Tibial nerve (tissue), 4 donors: ENCODE measurements at places on chromosomes 2 and 18. TPM values are rescaled to one million over a fixed set of nuclear protein-coding genes. Genes with fewer than 3 reads are reported as not detected.

DNA sequence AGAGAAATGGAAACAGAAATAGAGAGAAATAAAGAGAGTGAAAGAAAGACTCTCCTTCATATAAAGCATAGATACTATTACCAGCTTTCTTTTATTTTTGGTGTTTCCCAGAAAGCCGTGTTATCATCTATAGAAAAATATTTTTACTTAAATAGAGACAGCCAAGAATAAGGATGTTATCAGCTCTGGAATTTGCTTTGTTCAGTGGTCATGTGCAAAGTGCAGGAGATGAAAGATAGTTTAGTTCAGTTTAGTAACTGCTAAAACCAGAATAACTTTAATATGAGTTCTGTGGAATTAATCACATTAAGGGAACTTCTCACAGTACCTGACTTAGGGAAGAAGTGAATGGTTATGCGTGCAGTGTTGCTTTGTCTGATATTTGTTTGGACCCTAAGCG lies 140.4 kb downstream of the CALCRL start:
- H3K4me1 ChIP-seq, result no peaks in the 10 kb centered on the region
- no peaks in the 10 kb centered on the region for H3K27me3 ChIP-seq
- no peak overlapping the region for H3K4me3 ChIP-seq
- no peaks in the 10 kb centered on the region for H3K36me3 ChIP-seq
- DNase-seq, result no peak

DNA sequence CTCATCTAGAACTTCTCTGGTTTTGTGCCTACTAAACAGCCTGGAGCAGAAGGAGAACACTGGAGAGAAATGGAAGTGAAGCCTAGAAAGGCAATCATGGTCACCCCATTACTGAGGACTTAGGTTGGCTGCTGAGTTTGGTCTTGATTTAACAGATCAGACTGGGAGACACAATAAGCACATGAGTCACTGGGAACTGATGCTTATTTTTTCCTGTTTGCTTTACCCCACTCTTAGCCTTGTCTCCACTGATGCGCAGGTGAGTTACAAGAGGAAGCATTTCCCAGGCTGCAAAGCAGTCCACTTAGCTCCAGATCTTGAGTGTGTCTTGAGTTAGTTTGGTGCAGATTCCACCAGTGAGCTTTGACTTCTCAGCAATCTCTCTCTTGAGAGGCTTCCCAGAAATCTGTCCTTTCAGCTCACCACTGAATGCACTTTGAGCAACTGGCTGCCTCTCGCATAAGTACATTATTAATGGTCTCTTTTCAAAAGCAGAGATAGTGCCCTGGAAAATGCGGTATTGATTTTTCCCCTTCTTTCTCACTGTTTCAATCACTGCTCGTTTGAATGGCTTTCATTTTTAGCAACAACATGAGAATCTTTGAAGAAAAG lies 390.2 kb upstream of the SETBP1 start:
- H3K27ac ChIP-seq, result no peak overlapping the region
- DNase-seq, result no peak
- no peaks in the 10 kb centered on the region for H3K36me3 ChIP-seq
- no peaks in the 10 kb centered on the region for H3K27me3 ChIP-seq
- H3K4me1 ChIP-seq, result no peaks in the 10 kb centered on the region
- no peak overlapping the region for H3K4me3 ChIP-seq

- peaks cover 46% of the 10 kb centered on the region for H3K27me3 ChIP-seq
- peaks cover 1% of the 10 kb centered on the region for H3K4me1 ChIP-seq
- no peak for DNase-seq
- H3K4me3 ChIP-seq, result no peak overlapping the region
Observed at GRCh38 chr18:79782566-79783308, 15.0 kb upstream of the KCNG2 start.

- H3K36me3 ChIP-seq, result no peaks in the 10 kb centered on the region
- no peaks in the 10 kb centered on the region for H3K27me3 ChIP-seq
- H3K27ac ChIP-seq, result no peak overlapping the region
- no peak for DNase-seq
- H3K4me1 ChIP-seq, result no peaks in the 10 kb centered on the region
Observed at GRCh38 chr2:147331790-147332419, 512.9 kb upstream of the ACVR2A start.

GRCh38 chr18:69261406-69261805 lies 139.3 kb upstream of the DOK6 start:
- no peak overlapping the region for H3K4me3 ChIP-seq
- H3K36me3 ChIP-seq, result no peaks in the 10 kb centered on the region
- no peaks in the 10 kb centered on the region for H3K27me3 ChIP-seq
- no peak overlapping the region for H3K27ac ChIP-seq
- H3K4me1 ChIP-seq, result no peaks in the 10 kb centered on the region

GRCh38 chr2:177489719-177490301 lies 97.2 kb downstream of the AGPS start:
- H3K27me3 ChIP-seq, result no peaks in the 10 kb centered on the region
- no peak overlapping the region for H3K4me3 ChIP-seq
- H3K4me1 ChIP-seq, result no peaks in the 10 kb centered on the region

DNA sequence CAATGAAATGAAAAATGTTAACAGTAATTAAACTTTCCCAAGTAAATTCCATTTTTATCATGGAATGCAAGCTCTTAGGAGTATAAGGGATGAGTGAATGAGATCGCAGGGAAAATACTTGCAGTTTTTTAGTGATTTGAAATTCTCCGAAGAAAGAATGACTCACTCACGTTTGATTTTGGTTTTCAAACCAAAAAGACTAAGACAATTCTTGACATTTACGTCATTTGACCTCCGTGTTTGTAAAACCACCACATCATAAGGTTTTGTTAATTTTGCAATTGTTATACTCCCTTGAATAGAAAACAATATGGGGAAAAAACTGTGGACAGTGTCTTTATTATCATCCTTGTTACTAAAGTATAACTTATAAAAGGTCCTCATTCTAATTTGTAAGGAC lies 29.4 kb downstream of the COL4A4 start:
- H3K4me1 ChIP-seq, result no peaks in the 10 kb centered on the region
- H3K27me3 ChIP-seq, result no peaks in the 10 kb centered on the region
- no peak overlapping the region for H3K27ac ChIP-seq
- no peaks in the 10 kb centered on the region for H3K36me3 ChIP-seq
- no peak overlapping the region for H3K4me3 ChIP-seq

- no peak overlapping the region for H3K27ac ChIP-seq
- DNase-seq, result no peak
- H3K4me1 ChIP-seq, result no peaks in the 10 kb centered on the region
- H3K4me3 ChIP-seq, result no peak overlapping the region
- no peaks in the 10 kb centered on the region for H3K36me3 ChIP-seq
Observed at GRCh38 chr18:79018911-79019310, 39.3 kb downstream of the SALL3 start.

The SEPTIN10 gene
- 160 TPM for total RNA-seq
